ENCODE measurements at places on chromosomes 3 and 15. TPM values are rescaled to one million over a fixed set of nuclear protein-coding genes. Genes with fewer than 3 reads are reported as not detected.

DNA sequence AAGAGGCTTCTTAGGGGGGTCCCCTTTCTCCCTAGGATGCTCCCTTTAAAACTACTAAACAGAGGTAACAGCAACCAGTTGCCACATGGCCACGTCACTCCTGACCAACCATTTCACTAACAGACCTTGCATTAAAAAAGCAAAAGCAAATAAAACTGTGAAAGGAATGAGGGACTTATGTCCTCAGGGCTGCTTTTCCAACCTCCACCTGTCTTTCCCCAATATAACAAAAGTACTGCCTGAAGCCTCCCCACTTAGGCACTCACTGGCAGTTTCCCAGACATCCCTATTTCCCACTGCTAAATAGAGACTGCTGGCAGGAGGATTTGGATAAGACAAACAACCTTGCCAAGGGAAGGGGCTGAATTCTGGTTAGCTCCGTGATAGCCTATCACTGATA lies 130.3 kb downstream of the ATP8B4 start:
- H3K27me3 ChIP-seq, result no peaks in the 10 kb centered on the region
- no peak overlapping the region for H3K4me3 ChIP-seq
- DNase-seq, result no peak
- H3K4me1 ChIP-seq, result peaks cover 37% of the 10 kb centered on the region
- H3K36me3 ChIP-seq, result no peaks in the 10 kb centered on the region

Gene IL17RC
- 28.9 TPM for total RNA-seq

DNA sequence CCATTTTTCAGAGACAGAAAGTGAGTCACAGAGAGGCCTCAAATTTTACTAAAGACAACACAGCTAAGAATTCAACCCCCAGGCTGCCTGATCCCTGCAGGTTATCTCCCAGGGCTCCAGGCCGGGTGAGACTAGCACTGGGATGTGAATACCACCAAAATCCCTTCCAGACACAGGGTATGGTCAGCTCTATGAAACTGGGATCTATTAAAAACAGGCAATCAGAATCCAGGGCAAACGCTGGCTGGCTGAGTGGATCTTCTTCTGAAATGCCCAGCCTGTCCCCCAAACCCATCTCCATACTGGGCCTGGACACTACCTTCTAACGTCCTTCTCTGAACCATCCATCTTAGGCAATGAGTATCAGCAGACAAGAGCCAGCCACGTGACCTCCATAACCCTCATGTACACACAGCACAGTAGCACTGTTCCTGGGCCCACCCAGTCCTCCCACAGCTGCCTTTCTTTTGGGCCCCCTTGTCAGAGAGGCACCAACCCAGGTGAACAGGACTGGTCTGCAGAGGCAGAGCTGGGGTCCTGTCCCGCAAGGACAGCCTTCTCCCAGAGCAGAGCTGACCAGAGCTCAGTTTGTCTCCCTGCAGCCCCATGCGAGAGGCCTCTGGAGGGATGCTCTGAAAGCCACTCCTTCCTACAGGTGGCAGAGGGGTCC lies 1.9 kb downstream of the RAB6B start:
- H3K27ac ChIP-seq, result no peak overlapping the region
- no peaks in the 10 kb centered on the region for H3K4me1 ChIP-seq

Gene NMNAT3
- not detected for total RNA-seq

DNA sequence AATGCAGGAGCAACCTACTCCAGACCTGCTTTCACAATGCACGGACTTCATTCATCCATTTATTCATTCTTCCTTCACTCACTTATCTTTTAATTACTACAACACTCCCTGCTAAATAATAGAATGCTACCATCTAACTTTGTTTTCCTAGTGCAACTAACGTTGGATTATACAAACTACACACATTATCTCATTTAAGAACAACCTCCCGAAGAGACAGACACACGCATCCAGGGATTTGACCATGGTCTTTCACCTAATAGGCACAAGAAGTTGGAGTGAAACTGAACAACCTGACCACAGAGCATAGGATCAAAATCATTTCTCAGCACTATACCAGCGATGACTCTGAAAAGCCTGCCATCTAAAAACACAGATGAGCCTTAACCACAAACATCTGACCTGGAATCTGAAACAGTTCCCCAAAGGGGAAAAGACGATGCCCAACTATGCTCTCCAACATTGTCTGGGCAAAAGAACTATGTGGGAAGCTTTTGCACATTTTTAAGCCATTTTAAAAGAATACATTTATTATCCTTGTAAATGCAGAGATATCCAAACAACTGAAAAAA lies 21.0 kb downstream of the ZNF385D start:
- H3K27ac ChIP-seq, result peak overlapping the region; percentile 79
- H3K4me3 ChIP-seq, result peak overlapping the region; percentile 45
- peak; percentile 65 for DNase-seq
- H3K27me3 ChIP-seq, result peaks cover 6% of the 10 kb centered on the region

GRCh38 chr3:6229778-6230410 lies 631.0 kb upstream of the GRM7 start:
- no peak overlapping the region for H3K4me3 ChIP-seq
- H3K36me3 ChIP-seq, result no peaks in the 10 kb centered on the region
- no peaks in the 10 kb centered on the region for H3K4me1 ChIP-seq
- no peak for DNase-seq
- H3K27me3 ChIP-seq, result no peaks in the 10 kb centered on the region

Gene ZNF774
- 1.4 TPM for total RNA-seq

GRCh38 chr3:94413336-94414108 lies 350.7 kb downstream of the NSUN3 start:
- peak; percentile 65 for DNase-seq
- H3K27me3 ChIP-seq, result peaks cover 8% of the 10 kb centered on the region
- H3K4me1 ChIP-seq, result peaks cover 11% of the 10 kb centered on the region
- no peak overlapping the region for H3K27ac ChIP-seq
- no peak overlapping the region for H3K4me3 ChIP-seq

DNA sequence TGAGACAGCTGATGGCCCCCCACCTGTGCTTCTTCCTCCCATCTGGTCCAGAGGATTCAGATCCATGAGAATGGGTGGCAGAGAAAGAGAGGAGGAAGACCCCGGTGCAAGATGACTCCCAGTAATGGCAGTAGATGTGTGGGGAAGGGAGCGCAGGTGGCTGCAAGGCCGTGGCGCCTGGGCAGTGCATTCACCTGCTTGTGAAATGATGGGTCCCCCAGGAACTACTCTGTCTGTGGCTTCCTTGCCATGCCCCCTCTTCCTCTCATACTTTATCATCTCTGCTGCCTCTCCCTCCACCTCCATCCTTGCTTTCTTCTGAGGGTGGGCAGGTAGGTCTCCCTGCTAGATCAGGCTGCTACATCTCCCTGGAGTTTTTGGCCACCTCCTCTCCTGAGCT lies 23.3 kb downstream of the ZNF710 start:
- peaks cover 7% of the 10 kb centered on the region for H3K4me1 ChIP-seq
- H3K36me3 ChIP-seq, result peaks cover 7% of the 10 kb centered on the region
- H3K27me3 ChIP-seq, result peaks cover 2% of the 10 kb centered on the region
- no peak overlapping the region for H3K4me3 ChIP-seq

Gene COL6A5
- not detected for total RNA-seq

Gene NUTM1
- total RNA-seq, result not detected

GRCh38 chr3:172225215-172225707 lies 185.9 kb downstream of the FNDC3B start:
- H3K27me3 ChIP-seq, result no peaks in the 10 kb centered on the region
- DNase-seq, result no peak
- no peak overlapping the region for H3K27ac ChIP-seq

GRCh38 chr15:66233487-66234415 lies 19.8 kb downstream of the MEGF11 start:
- H3K27ac ChIP-seq, result no peak overlapping the region
- peaks cover 8% of the 10 kb centered on the region for H3K4me1 ChIP-seq
- peak; percentile 6 for DNase-seq
- H3K4me3 ChIP-seq, result no peak overlapping the region

Gene CPNE4
- total RNA-seq, result not detected

Gene ADPGK
- total RNA-seq, result 52.8 TPM

GRCh38 chr3:28077572-28077971 lies 163.8 kb upstream of the CMC1 start:
- H3K27ac ChIP-seq, result no peak overlapping the region
- no peak overlapping the region for H3K4me3 ChIP-seq
- H3K27me3 ChIP-seq, result no peaks in the 10 kb centered on the region
- no peak for DNase-seq

Gene DISP2
- total RNA-seq, result 0.15 TPM

Gene ATR
- 23.3 TPM for total RNA-seq

DNA sequence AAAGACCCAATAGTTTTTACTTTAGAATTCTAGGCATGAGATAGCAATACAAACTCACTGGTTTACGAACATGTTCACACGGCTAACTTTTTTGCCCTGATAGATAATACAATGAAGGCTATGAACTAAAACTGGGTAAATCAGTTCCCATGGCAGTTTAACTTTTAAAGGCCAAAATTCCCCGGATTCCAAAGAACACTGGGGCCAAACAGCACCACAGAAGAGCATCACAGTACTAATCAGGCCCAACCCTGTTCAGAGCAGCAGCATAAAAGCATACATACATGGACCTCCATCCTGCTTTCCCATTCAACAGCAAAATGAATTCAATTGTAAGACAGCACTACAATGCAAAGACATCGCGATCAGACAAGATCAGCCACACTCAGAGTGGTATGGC lies 540.3 kb upstream of the CCDC54 start:
- peaks cover 31% of the 10 kb centered on the region for H3K4me1 ChIP-seq
- no peak overlapping the region for H3K27ac ChIP-seq
- DNase-seq, result no peak

DNA sequence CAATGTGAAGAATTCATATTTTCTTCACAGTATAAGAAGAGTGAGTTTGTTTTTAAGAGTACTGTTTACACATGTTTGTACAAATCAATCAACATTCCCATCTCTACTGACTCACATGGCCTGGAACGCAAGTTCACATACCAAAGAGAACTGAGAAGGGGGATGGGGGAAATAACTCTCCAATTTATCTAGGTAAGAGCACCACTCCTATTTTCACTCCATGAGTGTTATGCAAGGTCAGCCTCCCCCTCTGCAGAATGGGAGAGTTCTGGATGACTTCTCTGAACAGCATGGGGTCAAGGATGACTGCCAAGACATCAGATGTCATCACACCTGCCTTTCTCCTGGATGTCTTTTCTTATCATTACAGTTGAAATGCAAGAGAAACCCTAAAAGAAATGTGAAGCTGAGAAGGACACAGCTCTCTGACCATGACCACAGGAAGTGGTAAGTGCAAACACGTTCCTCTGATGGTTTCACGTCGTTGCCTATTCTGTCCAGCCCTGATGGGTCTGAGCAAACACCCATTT lies 95.2 kb downstream of the SEMA6D start:
- no peaks in the 10 kb centered on the region for H3K27me3 ChIP-seq
- no peaks in the 10 kb centered on the region for H3K36me3 ChIP-seq
- no peak overlapping the region for H3K27ac ChIP-seq
- H3K4me3 ChIP-seq, result no peak overlapping the region
- no peak for DNase-seq

Gene MASP1
- 39.1 TPM for total RNA-seq

DNA sequence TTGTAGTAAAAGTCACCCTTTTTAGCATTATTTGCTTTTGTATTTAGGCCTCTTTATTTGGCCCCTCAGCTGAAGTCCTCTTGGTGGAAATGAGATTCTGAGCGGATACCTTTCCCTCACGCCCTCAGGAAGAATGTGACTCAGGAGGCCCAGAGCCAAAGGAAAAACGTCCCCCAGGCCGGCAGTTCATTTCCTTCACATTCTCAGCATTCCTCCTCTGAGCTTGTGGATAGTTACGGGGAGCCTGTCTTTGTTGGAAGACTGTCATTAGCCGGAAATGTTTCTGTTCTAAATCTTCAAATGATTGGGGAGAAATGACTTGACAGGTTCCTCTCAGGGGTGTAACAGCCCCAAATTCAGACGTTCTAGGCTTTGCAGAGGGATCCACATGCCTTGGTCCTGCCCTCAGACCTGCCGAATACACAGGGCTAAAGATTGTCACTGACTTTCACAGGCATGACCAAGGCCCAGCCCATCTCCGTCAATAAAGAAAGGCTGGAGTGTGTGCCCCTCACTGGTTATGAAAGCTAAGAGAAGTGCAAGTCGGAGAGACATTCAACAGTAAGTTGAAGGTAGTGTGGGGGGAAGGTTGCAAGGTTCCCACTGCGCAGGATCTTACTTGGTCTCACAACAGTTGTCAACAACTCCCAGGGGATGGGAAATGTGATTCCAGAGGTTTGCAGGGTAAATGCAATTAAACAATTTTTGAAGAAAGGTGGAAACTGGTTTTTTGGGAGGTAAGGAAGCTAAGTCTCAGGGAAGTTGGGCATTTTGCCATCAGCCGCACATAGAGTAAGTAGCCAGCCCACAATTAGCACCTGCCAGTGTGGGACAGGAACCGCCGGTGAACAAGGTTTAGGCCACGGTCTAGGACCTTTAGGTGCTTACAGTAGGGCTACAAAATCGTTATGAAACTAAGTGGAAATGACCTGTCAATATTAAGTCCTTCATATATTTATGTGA lies 39.7 kb upstream of the MYZAP start:
- H3K36me3 ChIP-seq, result no peaks in the 10 kb centered on the region
- H3K27ac ChIP-seq, result peak overlapping the region; percentile 90
- peaks cover 2% of the 10 kb centered on the region for H3K27me3 ChIP-seq
- DNase-seq, result peak; percentile 67
- peak overlapping the region; percentile 65 for H3K4me3 ChIP-seq

GRCh38 chr3:50630394-50630793 lies 13.4 kb downstream of the MAPKAPK3 start:
- DNase-seq, result no peak
- no peaks in the 10 kb centered on the region for H3K36me3 ChIP-seq
- no peak overlapping the region for H3K4me3 ChIP-seq
- H3K27me3 ChIP-seq, result no peaks in the 10 kb centered on the region
- peaks cover 73% of the 10 kb centered on the region for H3K4me1 ChIP-seq
- peak overlapping the region; percentile 26 for H3K27ac ChIP-seq

- no peak for DNase-seq
- no peaks in the 10 kb centered on the region for H3K36me3 ChIP-seq
- H3K4me3 ChIP-seq, result no peak overlapping the region
- H3K27ac ChIP-seq, result no peak overlapping the region
Measured at GRCh38 chr3:59866076-59866475, 816.3 kb upstream of the CFAP20DC start.

DNA sequence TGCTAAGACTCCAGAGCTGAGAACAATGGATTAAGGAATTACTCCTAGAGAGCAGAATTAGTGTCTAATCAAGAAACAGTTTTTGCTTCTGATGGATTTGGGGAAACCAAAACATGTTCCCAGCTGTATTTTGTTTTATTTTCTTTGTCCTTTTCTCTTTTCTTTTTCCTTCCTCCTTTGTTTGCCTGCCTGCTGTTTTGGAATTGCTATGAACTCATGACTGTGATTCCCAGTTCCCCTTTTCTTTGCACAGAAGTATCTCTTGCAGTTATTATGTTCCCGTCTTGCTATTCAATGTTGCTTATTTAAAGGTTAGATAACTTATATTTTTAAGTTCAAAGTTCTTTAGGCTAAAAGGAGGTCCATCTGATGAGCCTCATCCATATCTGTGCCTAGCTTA lies 77.0 kb upstream of the GBE1 start:
- H3K27me3 ChIP-seq, result peaks cover 3% of the 10 kb centered on the region
- H3K36me3 ChIP-seq, result no peaks in the 10 kb centered on the region
- no peak for DNase-seq
- no peaks in the 10 kb centered on the region for H3K4me1 ChIP-seq

GRCh38 chr15:39040861-39041260 lies 476.2 kb upstream of the RASGRP1 start:
- H3K4me3 ChIP-seq, result no peak overlapping the region
- peaks cover 10% of the 10 kb centered on the region for H3K36me3 ChIP-seq
- peaks cover 31% of the 10 kb centered on the region for H3K4me1 ChIP-seq
- H3K27ac ChIP-seq, result no peak overlapping the region
- H3K27me3 ChIP-seq, result no peaks in the 10 kb centered on the region
- DNase-seq, result no peak

GRCh38 chr3:46024131-46024530 lies 3.2 kb downstream of the XCR1 start:
- H3K27ac ChIP-seq, result no peak overlapping the region
- H3K4me1 ChIP-seq, result no peaks in the 10 kb centered on the region
- peaks cover 11% of the 10 kb centered on the region for H3K36me3 ChIP-seq
- no peak for DNase-seq
